NCI-H1694 treated with DMSO at 0.1 percent for 48 hours (cell line): ENCODE measurements at places on chromosomes 2 and 18.

DNA sequence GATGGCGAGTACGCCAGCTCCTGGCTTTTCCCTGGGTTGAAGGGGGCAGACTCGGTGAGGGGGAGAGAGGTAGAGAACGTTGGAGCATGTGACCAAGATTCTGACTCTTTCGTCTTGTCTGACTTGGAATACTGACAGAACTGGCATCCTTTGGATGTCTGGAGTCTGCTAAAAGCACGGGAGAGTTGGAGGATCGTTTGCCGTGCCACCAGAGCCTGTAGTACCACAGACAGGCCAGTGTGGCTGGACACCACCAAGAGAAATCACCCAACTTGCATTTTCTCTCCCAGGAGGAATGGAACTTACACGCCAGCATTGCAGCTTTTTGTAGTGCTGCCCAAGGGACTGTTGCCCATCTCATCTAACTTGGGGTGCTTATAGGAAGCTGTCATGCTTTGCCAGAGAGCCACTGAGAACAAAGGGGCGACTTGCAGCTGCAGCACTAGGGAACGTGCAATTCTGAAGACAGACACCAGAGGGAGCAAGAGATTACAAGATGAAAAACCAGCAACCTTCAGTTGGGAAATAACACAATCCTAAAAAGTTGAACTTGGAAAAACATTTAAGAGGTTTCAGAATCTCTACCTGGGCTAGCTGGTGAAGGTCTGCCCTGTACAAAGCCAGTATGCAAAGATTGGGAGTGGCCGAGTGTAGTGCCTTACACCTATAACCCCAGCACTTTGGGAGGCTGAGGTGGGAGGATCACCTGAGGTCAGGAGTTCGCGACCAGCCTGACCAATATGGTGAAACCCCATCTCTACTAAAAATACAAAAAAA, 24.1 kb downstream of the PSMG2 start:
- DNase-seq: peak; percentile 24

DNA sequence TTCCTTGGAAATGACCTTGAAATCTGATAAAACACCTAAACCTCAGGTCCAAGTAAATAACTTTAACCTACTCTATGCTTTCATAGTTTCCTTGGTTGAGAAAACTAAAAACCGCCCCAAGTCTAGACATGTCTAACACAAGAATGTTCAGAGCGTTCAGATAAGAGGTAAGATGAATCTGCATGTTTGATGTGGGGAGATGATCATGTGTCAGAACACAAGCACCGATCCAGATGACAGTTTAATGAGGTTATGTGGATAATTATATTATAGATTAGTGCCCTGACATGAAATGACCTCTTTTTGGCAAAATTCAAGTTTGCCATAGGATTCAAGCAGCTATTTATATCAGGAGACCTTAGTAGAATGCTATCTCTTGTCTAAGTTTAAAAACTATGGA, 729.8 kb upstream of the SOX11 start:
- DNase-seq: no peak

DNA sequence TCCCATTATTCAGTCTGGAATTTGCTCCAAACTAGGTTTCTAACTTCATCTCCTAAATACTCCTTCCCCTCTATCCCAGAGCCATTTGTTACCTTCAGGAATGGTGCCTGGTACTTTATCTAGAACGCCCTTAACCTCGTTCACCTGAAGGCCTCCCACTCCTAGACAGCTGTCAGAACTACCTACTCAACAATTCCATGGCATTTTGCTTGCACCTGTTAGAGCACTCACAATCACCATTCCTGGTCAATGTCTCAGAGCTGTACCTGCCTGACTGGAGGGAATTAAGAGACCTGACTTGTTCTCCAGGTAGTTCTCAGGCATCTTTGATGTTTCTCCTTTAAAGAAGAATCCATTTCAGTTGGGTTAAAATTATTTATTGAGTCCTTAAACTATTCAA, 88.9 kb downstream of the GAREM1 start:
- DNase-seq: no peak

DNA sequence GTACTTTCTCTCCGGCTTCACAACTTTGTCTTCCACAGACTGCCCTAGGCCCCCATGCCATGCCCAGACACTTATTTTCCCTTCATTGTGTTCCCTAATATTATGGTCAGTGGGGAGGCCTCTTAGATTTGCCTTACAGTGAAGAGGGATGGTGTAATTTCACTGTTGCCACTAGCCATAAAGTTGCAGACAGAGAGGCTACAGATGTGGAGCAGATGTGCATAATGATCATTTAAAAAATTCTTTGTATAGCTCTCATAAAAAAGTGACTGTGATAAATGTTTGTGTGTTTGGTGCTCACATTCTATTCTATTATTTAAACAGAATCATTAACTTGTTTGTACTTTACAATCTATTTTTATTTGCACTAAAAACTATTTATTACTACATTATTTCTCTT, 67.5 kb upstream of the FN1 start:
- no peak for DNase-seq

- peak; percentile 83 for DNase-seq
Measured at GRCh38 chr2:22855761-22856184, 529.2 kb upstream of the KLHL29 start.

DNA sequence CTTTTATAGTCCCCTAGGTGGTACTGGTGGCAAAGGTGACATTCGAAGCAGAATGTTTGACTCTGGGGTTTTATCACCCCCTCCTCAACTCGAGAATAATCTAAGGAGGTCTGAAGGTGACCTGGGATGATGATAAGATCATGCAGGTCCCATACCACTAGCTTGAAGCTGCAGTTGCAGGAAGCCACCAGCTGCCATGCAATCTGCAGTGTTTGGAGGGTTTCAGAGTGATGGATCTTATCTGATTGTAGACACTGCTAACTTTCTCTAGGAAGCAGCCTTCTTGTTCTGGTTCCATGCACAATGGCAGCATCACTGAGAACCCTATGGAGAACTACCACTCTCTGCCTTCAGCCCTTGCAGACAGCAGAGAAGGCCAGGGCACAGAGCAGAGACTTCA, 59.4 kb upstream of the LRPPRC start:
- no peak for DNase-seq

- no peak for DNase-seq
Measured at GRCh38 chr18:72541871-72542332, 2.2 kb downstream of the CBLN2 start.

- no peak for DNase-seq
Measured at GRCh38 chr2:146873056-146873455, 971.8 kb upstream of the ACVR2A start.

DNA sequence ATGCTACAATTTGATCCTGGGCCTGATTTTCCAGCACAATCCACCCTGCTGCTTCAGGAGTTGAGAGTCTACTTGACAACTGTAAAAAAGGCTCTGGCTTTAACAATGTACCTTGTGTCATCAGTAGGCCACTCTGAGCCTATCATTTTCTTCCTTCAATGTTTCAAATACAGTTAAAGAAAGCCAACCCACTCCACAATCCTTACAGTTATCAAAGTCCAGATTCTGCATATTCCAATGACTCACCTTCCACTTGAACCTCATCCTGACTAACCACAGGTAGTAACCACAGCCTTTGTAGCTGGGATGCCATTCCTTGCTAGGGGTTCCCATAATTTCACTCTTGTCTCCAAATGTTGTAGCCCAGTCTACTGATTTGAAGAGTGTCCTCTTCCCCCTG, 35.5 kb upstream of the AQP4 start:
- no peak for DNase-seq

- no peak for DNase-seq
Measured at GRCh38 chr2:192060161-192060560, 134.6 kb downstream of the TMEFF2 start.

DNA sequence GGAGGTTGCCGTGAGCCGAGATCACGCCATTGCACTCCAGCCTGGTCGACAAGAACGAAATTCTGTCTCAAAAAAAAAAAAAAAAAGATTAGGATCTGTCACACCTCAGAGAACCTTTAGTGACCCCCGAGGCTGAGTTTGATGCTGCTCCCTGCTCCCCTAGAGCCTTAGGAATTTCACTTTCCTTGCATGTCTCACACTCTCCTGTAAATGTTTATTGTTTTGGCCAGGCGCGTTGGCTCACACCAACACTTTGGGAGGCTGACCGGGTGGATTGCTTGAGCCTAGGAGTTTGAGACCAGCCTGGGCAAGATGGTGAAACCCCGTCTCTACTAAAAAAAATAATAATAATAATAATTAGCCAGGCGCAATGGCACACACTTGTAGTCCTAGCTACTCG, 31.5 kb downstream of the SRSF7 start:
- DNase-seq: no peak

DNA sequence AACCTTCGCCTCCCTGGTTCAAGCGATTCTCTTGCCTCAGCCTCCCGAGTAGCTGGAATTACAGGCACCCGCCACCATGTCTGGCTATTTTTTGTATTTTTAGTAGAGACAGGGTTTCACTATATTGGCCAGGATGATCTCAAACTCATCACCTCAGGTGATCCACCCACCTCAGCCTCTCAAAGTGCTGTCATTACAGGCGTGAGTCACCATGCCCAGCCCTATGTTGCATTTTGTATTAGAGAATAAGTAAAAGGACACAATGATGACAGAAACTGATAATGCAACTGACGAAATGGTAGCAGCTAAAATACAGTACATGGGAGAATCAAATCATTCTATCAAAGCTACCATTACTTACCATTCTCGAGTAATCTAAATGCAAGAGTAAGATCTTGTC, 276.7 kb downstream of the DSEL start:
- no peak for DNase-seq

DNA sequence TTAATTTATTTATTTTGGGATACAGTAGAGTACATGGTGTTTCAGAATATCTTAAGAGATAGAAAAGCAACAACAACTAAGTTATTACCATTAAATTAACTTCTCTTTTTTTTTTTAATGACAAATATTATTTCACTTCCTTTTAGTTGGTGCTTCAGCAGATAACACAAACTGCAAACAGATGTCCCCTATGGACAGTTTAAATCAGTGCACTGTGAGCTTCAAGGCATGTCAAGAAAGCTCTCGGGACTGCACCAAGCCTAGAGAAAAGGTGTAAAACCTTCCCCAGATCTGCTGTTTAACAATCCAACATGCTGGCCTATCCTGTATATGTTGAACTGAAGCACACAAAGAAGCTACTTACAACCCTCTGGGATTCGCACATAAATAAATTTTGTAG, 122.7 kb downstream of the TCF4 start:
- no peak for DNase-seq

GRCh38 chr2:100799686-100800085, 20.3 kb upstream of the NPAS2 start:
- no peak for DNase-seq

DNA sequence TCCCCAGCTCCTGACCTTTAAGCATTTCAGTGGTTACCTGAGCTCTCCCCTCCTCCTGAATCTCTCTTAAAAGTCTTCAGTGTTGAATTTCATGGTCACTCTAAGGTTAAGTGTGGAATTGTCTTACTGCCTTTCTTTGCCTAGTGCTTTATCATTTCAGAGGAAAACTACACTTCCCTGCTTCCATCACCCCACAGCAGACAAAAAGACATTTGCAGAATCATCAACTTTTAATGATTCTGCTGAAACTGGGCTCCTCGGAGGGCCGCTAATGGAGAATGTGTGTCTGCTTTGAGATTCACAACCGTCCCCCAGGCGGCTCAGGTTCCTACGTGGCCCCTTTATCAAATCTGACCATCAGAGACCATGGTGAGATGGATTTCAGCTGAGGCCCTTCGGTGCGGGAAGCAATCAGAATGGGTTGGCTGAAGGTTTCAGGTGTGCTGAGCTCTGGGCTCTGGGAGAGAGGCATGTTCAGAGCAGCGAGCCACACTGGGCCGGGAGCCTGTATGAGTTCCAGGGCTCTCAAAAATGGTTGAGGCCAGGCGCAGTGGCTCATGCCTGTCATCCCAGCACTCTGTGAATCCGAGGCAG, 41.9 kb upstream of the TBC1D8 start:
- DNase-seq: no peak

GRCh38 chr18:63588909-63589308, 1.8 kb downstream of the SERPINB13 start:
- DNase-seq: no peak

GRCh38 chr2:96091141-96091710, 25.1 kb downstream of the ADRA2B start:
- no peak for DNase-seq

- DNase-seq: peak; percentile 97
Measured at GRCh38 chr2:194363295-194363694, 1293.7 kb upstream of the SLC39A10 start.

GRCh38 chr18:7105943-7106342, 11.7 kb downstream of the LAMA1 start:
- no peak for DNase-seq

GRCh38 chr2:230794497-230794896, 70.2 kb upstream of the ITM2C start:
- DNase-seq: no peak

GRCh38 chr2:75959724-75960471, 249.2 kb upstream of the GCFC2 start:
- no peak for DNase-seq

DNA sequence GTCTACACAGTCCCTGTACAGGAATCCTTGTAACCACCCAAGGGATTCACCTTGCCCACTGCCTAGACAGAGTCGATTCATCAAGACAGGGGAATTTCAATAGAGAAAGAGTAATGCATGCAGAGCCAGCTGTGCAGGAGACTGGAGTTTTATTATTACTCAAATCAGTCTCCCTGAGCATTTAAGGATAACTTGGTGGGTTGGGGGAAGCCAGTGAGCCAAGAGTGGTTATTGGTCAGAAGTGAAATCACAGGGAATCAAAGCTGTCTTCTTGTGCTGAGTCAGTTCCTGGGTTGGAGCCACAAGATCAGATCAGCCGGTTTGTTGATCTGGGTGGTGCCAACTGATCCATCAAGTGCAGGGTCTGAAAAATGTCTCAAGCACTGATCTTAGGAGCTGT, 17.8 kb upstream of the FAM98A start:
- DNase-seq: no peak

- DNase-seq: no peak
Measured at GRCh38 chr2:100409975-100410647, 7.4 kb downstream of the CHST10 start.

GRCh38 chr2:30692829-30693275, 114.4 kb downstream of the CAPN13 start:
- no peak for DNase-seq

DNA sequence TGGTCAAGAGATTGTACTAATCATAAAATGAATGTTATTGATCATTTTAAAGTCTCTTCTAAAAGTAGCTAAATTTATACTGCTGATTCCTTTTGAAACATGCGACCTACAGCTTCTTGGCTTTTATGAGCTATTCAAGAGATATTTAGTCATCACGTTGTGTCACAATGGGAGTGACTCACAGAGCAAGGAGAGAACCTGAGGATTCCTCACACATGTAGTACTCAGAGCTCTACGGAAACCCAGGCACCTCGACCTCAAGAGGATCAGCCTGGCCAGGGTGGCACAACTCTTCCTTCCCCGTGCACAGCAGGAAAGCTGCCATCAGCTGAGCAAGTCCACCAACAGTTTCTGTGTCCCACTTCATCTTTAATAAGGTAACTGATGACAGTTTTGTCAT, at the start of gene DHRS9:
DHRS9 (plus strand) TSS at position 223 of the 400 bp plus-strand sequence. CDS start 12,019 bp downstream, outside the sequence.
- no peak for DNase-seq

GRCh38 chr2:241843321-241844065, 15.2 kb downstream of the PDCD1 start:
- DNase-seq: no peak

- no peak for DNase-seq
Measured at GRCh38 chr2:202652119-202652518, 17.4 kb downstream of the FAM117B start.
